ENCODE measurements at places on chromosomes 6 and 20.

GRCh38 chr6:72704979-72705378 is 83.1 kb downstream of the KCNQ5 start:
- no peak for DNase-seq

GRCh38 chr6:166862978-166863530 is 93.3 kb downstream of the RNASET2 start:
- no peak for DNase-seq

DNA sequence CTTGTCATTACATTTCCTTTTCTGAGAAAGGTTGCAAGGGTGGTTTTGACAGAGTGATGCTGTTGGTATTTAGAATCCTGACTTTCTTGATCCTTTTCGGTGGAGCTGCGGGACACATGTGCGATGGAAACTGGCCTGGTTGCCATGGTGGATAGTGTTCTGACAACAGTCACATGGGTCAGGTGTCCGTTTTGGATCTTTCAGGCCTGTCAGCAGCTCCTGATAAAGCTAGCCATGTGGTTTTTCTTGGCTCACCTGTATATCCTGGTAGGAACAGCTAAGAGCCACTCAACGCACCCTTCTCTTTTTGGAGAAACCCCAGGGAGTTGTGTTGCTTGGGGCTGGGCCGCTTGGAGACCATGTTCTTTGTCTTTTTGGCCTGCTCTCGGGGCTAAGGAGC is 177.4 kb downstream of the MTFR2 start:
- no peak for DNase-seq

DNA sequence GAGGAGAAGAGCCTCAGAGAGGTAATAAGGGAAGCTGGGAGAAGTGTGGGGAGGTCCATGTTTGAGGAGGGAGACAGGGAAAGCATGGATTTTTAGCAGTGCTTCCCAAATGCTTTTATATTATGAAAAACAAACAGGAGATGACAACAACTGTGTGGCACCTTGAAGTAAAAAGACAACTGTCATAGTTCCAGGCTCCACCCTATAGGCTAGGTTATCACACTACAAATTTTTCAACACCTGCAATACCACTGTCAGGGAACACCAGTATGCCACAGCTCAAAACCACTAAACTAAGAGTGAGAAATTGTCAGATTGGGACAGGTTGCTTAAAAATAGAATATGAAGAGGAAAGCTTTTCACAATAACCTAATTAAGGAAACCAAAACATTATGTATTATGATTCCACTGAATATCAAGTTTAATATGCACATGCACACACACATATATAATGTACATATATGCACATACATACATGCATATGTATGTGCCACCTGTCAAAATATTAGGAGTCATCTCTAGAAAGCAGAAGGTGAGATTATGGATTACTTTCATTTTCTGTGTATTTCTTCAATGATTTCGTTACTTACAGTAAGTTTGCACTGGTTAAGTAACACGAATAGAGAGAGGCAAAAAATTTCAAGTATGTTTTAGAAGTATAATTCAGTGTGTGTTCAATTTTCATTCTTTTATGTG is 261.2 kb downstream of the PTPRK start:
- DNase-seq = no peak

- no peak for DNase-seq
These were observed 26.0 kb downstream of the RBM38 start for GRCh38 chr20:57417051-57417689.

GRCh38 chr6:7672066-7673062 is 53.5 kb upstream of the BMP6 start:
- DNase-seq = no peak

DNA sequence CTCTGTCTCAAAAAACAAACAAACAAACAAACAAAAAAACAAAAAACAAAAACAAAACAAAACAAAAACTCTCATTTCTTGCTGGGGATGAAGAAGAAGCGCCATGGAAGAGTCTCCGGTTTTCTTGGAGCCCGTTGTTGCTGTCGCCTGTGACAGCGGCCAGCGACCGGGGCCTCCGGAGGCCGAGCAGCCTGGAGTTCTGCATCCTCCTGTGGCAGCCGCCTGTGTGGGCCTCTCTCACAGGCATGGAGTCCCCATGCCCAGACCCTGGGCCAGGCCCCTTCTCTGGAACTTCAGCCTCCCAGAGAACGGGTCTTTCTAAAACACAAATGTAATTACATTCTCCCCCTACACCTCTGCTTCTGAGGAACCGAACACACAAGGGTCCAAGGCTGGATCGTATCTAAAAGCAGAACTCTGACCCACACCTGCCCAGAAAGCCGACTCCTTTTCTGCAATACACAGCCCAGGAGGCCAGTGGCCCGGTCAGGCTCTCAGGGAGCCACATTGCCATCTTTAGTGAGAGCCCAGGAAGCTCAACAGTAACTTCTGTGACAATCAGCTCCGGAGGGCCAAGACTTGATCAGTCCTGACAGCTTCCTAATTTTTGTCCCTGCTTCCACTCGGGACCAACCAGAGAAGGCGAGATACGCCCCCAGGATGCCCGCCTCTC is 18.5 kb downstream of the DACT2 start:
- no peak for DNase-seq

DNA sequence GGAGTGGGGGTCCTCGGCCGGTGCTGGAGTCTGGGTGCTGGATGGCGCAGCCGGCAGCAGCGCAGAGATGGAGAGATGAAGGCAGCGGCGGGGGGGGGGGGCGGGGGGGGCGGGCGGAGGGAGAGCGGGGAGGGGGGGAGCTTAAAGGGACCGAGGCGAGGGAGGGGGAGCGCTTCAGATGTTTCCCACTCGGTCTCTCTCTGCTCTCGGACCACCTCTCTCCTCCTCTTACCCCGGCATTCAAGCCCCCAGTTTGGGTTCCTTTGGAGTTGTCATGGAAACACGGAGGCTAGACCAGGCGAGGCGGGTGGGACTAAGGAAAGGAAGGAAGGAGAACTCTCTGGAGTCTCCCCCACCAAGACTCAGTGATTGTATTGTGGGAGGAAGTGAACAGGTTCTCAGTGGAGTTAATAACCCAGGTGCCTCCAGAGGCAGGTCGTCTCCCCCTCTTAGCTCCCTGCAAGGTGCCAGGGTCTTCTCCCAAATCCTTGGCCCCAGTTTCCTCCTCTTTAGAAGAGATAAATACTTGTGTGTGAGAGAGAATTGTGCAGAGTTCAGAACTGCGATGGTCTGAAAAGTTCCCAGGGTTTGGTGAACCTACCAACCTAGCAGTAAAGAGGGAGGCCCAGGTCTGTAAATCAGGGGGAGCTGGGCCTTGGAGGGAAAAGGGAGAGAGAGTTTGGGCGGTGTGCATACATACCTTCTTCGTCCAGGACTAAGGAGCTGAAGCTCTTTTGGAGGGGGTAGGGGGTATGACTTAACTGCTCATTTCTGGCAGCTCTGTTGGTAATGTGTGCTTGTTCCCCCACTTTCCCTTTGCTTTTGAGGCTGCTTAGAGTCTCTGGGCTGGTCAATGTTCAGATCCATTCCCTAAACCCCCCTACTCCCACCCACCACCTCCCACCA is at the start of gene PRRT1:
TSS of gene PRRT1 (minus strand) at position 77 of the 906 bp plus-strand sequence. CDS start 112 bp downstream, outside the sequence.
- DNase-seq = no peak

GRCh38 chr6:148842296-148843019 is 95.6 kb downstream of the UST start:
- no peak for DNase-seq

GRCh38 chr6:165689699-165690098 is 26.7 kb upstream of the PDE10A start:
- DNase-seq = no peak

- no peak for DNase-seq
These were observed 31.8 kb upstream of the RALGAPA2 start for GRCh38 chr20:20744170-20744725.

DNA sequence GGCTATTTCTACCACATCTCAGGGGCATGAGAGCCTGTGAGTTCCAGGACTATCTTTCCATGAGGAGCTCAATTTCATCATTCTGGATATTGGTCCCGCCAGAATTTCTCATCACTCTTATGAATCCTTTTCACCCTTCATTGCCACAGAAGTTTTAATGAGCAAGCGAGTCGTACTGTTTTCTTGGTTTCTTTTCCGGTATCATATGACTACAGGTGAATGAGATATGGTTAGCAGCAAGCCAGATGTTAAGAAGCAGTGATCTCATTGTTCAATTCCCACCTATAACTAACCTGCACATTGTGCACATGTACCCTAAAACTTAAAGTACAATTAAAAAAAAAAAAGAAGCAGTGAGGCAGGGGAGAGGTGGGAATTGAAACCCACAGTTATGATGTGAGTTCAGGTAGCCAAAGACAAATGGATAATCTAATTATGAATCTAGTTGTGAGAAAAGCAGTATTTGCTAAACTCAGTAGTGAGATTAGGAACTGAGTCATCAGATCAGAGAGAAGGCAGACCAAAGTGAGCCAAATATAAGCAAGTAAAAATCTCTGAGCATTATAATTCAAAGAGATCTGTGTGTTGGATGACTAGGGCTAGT is 78.0 kb upstream of the ELOVL5 start:
- no peak for DNase-seq

- no peak for DNase-seq
These were observed 62.9 kb downstream of the SCAND1 start for GRCh38 chr20:35891375-35891774.

DNA sequence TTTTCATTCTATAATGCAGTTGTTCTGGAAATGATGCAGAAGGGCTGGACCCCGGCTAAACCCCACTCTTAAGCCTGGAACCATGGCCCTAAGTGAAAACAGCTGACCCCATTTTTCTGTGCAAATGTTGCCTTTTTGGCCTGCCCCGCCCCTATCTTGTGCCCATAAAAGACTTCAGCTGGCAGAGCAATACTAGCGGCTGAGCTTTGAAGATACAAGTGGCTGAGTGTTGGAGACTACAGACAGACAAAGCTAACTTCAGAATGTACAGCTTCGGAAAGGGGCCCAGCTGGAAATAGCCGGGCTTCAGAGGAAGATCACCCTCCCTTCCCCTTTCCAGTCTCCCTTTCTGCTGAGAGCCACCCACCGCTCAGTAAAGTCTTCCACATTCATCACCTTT is 258.6 kb upstream of the SPTLC3 start:
- no peak for DNase-seq

- DNase-seq = no peak
These were observed 122.7 kb upstream of the RIPOR2 start for GRCh38 chr6:25058441-25058840.

DNA sequence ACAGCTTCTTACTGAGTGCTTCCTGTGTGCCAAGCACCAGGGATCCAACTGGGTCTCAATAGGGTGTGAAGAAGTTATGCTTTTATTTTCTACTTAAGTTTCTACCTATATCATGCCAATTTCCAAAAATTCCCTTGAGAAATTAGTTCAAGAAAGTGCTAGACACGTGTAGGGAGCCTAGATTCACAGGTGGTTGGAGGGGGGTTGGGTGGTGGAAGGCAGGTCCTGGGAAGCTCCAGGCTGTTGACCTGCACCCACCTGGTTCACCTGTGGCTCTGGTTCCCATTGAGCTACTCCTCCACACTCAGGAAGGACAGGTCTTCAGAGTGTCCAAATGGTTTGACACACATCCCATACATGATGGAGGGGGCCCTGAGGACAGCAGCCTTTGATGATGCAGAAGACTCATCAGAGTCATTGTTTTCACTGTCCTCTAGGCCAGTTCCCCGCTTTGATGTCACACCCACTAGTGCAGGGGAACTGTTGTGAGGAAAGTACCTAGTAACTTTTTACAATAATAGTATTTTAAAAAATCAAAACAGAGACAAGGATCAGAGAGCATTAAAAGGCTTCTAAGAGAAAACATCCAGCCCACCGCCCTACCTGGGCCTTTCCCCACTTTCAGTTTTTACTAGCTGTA is 39.8 kb upstream of the MYL9 start:
- no peak for DNase-seq

- no peak for DNase-seq
These were observed 3.5 kb upstream of the TRAF3IP2 start for GRCh38 chr6:111609028-111609820.

GRCh38 chr6:4554645-4555044 is 221.6 kb upstream of the CDYL start:
- DNase-seq = no peak

DNA sequence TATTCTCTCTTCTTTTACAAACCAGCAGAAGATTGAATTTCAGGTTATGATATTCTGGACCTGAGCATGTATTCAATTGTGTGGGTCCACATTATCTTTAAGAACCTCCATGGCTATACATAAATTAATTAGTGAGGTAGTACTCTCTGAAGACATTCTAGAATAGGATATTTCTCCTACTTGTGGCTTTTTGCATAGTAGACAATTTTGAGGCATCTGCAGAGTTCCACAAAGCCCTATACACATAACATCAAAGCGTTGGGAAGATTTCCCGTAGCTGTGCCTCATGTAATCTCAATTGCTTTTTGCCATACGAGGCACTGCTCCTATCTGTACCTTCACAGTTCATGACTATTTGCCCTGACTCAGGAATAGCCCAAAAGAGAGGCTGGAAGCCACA is 395.4 kb upstream of the RGS17 start:
- no peak for DNase-seq

GRCh38 chr20:54291339-54292010 is 83.6 kb downstream of the PFDN4 start:
- DNase-seq = no peak

- DNase-seq = no peak
These were observed 360.0 kb downstream of the CD83 start for GRCh38 chr6:14477559-14477958.

DNA sequence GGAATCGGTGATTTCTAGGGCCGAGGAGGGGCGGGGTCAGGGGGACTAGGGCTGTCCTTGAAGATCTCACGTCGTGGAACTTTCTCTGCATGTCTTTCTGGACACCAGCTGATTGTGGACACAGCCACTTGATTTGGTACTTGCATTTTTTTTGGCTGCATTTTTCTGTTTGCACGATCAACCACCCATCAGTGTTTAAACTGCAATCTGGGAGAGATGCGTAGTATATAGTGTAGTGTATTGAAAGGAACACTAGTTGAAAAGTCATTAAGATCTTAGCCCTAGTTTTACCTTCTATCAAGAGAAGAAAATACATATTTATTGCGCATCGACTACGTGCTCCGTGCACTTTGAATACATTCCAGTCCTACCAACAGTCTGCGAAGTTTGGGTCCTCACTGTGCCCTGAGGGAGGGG is 657 bp downstream of the NT5DC1 start:
- DNase-seq = no peak

DNA sequence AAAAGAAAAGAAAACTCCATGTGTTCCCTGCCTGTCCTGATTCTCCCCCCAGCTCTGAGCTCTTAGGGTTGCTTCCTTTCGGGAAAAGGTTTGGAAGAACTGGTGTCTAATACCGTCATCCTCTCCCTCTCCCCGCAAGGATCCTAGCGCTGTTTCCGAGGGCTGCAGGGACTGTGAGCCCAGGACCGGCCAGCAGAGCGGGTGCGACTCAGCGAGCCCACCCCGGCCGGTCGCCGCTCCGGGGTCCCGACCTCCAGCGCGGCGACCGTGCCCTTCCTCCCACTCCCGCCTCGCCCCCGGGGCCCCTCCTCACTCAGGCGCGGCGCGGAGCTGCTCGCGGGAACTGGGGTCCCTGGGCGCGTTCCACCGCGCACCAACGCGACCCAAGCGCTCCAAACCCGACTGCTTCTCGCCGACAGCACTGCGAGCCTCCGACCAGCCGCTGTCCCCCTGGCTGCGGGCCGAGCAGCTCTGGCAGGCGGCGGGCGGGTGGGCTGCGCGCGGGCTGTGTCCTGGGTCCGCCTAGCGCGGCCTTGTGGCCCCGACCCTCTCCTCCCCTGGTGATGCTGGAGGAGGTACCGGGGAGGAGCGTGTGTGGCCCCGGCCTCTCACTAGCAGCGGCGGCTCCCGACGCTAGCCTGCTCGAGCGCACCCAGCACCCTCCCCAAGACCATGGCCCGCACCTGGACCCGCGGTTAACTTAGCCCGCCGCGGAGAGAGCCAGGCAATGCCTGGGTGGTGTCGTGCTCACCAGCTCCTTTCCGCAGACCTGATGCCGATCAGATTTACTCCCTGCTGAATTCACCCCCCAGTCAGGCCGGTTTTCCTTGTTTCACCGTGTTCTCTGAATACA is at the start of gene PLA2G7:
TSS of gene PLA2G7 (minus strand) at position 509 of the 853 bp plus-strand sequence. CDS start 12,484 bp downstream, outside the sequence.
- peak; percentile 22 for DNase-seq

GRCh38 chr20:47499053-47499452 is 2.6 kb upstream of the NCOA3 start:
- no peak for DNase-seq

All from COR-L47 (cell line).